Right hindlimb (tissue), 1 donor: ENCODE measurements at places on chromosomes 1 and 21.

- no peak for DNase-seq
Observed at GRCh38 chr1:205805082-205805711, 7.8 kb downstream of the SLC41A1 start.

DNA sequence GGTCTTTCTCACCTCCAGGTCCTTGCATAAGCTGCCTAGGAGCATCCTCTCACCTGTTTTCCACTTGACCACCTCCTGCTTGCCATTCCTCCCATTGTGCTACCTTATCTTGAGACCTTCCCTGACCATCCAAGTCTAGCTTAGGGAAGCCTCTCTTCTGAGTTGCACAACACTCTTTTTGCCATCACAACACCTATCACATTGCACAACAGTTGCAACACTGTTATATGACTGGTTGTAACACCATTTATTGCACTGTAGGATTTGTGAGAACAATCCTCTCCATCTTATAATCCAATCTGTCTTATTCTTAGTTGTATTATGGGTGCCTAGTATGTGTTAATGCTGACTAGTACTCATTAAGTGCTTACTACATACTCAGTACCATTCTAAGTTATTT is 488.7 kb downstream of the OMA1 start:
- no peak for DNase-seq

- no peak for DNase-seq
Observed at GRCh38 chr1:107247679-107248078, 106.8 kb downstream of the NTNG1 start.

- DNase-seq, result no peak
Observed at GRCh38 chr1:114467491-114467890, 43.5 kb downstream of the TRIM33 start.

- DNase-seq, result no peak
Observed at GRCh38 chr1:206449565-206449964, 20.7 kb upstream of the IKBKE start.

DNA sequence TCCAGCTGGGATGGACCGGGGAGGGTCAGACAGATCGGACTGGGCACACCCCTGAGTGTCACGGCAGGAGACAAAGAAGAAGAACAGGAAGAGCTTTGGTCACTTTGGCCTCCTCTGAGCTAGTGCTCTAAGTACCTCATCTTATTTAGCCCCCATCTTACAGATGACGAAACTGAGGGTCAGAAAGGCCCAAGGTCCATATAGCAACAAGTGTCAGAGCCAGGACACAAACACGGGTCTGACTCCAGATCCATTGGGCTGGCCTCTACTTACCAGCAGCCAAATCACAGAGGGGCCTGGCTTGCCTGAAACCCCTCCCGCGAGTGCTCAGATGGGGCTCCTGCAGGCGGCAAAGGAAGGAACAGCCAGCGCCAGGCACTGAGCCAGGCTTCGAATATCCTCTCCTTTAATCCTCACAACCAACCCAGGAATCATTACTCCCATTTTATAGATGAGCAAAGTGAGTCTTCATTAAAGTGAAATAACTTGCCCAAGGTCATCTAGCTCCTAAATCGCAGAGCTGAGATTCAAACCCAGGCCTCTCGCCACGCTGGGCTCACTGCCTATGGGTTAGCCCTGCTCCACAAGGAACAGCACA is 25.7 kb upstream of the SELENON start:
- DNase-seq, result no peak

- no peak for DNase-seq
Observed at GRCh38 chr1:112396653-112397471, 848 bp downstream of the CTTNBP2NL start.

GRCh38 chr1:70745199-70745598 is 302.4 kb downstream of the PTGER3 start:
- DNase-seq, result no peak

GRCh38 chr21:33947451-33948095 is 32.0 kb upstream of the ATP5PO start:
- DNase-seq, result peak; percentile 67

DNA sequence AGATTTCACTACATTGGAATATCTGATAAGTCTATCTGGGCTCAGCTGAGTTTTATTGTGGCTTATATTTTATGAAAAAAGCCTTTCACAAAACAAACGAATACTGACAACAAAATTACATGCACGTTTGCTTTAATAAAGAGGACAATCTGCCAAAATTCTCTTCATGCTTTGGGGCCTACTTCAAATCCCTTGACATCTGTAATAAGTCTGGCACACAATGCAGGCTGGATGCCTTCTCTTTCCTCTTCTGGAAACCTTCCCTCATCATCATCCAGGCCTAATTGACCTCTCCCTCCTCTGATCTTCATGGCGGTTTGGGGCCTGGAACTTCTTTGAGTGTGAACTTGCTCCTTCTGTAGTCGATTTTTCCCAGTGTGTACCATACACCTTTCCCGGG is 70.3 kb downstream of the MAP10 start:
- DNase-seq, result no peak

DNA sequence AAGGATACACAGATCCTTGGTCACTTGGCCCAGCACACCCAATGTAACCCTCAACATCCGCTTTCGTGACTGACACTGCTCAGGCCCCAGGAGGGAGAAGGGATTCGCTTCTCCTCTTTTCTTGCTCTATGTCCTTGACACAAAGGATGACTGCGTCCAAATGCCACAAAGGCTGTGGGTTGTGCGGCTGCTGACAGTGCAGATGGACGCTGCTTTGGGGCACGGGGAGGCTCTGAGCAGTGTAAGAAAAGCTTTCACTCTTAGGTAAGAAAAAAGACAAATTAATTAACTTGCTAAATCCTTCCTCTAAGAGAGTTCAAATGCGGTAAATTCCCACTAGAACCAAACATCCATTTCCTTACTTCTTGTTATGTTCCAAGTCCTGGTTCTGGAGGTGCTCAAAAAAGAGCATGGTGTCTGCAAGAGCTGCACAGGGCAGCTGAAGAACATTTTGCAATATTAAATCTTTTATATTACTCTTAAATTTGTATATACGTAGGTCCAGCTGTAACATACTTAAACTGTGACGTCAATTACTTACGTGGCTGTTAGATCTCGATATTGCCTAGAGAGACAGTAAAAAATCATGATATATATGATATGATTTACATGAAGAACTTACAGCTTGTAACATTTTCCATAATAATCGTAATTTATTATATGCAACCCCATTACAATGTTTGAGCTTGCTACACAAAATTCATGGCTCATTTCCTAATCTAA is 19.4 kb upstream of the EPHB2 start:
- DNase-seq, result no peak

- DNase-seq, result no peak
Observed at GRCh38 chr1:92730476-92730875, 54.4 kb downstream of the EVI5 start.

- no peak for DNase-seq
Observed at GRCh38 chr21:16797540-16797939, 715.3 kb upstream of the CXADR start.

DNA sequence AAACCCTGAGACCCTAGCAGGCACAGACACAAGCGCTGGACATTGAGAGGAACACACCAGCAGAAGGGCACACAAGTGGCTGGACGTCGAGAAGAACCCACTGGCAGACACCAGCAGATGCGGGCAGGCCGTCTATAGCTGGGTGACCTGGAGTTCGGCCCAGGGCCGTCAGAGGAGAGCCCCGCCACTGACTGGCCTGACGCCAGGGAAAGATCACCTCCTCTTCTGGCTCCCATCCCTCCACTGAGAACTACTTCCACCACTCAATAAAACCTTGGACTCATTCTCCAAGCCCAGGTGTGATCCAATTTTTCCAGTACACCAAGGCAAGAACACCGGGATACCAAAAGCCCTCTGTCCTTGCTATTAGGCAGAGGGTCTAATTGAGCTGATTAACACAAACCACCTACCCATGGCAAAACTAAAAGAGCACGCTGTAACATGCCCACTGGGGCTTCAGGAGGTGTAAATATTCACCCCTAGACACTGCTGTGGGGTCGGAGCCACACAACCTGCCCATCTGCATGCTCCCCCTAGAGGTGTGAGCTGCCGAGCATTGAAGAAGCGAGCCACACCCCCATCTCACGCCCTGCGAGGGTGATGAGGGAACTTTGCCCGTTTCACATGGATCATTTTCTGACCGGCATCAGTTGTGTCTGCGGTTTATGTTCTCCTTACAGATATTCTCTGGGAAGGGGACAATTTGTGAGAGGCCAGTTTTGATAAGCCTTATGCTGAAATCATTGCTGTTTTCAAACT is 104.8 kb downstream of the HLX start:
- peak; percentile 37 for DNase-seq

DNA sequence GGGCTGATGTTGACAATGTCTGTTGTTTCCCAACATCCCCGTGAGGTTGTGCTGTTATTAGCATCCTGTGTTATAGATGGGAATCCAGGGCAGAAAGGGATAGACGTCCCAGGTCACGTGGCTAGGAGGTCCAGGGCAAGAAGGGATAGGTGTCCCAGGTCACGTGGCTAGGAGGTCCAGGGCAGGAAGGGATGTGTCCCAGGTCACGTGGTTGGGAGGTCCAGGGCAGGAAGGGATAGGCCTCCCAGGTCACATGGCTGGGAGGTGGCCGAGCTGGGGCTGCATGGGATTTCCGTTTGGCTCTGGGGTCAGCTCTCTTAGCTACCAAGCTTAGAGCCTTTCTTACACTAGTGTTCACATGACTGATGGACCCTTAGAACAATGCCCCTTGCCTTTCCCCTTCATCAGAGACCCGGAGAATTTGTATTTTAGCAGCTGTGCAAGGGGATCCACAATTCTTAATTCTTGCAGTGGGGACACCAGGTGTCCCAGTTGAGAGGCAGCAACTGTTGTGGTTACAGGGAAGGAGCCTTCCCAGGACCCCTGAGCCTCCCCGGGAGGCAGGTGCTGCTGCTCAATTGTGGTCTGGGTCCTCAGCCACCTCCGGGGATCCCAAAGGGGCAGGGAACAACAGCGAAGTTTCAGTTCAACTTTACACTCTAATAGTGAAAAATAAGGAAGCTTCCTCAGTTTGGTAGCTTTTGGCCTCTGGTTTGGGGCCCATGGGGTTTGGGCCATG is 69.2 kb downstream of the UMODL1 start:
- no peak for DNase-seq

- no peak for DNase-seq
Observed at GRCh38 chr1:218772575-218772974, 401.1 kb upstream of the LYPLAL1 start.

GRCh38 chr1:163863731-163864130 is 542.0 kb downstream of the NUF2 start:
- no peak for DNase-seq

DNA sequence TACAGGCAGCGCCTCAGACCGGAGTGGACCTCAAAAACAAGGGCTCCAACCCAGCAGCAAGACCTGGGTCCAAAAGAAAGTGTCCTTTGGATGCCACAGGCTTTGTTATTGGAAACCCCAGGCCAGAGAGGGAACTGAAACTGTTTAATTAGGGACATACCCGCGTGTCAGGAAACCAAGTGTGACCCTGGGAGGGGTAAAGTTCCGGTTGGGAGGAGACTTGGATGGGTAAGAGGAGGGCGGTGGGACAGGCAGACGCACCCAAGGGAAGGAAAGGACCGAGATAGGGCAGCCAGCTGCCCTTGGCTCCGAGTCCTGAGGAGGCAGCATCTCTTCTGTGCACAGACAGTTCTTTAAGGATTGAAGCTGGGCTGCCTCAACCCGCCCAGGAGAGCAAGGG is 71.4 kb downstream of the CDC7 start:
- DNase-seq, result no peak

- DNase-seq, result peak; percentile 59
Observed at GRCh38 chr1:169060043-169060722, 46.3 kb upstream of the ATP1B1 start.

- DNase-seq, result peak; percentile 74
Observed at GRCh38 chr1:2073382-2074230, 23.4 kb downstream of the PRKCZ start.

DNA sequence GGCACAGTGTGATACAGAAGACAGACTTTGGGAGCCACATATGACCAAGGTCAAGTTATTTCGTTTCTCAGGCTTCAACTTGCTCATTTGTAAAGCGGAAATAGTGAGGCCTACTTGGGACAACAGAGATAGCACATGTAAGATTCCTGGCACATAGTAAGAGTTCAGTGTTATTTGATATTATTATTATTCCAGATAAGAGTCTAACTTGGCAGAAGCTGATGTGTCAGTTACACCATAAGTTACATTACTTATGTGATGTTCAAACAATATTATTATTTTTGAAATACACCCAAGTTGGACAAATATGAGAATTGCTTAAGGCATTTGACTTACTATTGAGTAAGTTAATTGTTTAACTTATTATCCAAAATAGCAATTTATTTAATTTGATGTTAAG is 10.2 kb upstream of the CYP4X1 start:
- DNase-seq, result no peak

DNA sequence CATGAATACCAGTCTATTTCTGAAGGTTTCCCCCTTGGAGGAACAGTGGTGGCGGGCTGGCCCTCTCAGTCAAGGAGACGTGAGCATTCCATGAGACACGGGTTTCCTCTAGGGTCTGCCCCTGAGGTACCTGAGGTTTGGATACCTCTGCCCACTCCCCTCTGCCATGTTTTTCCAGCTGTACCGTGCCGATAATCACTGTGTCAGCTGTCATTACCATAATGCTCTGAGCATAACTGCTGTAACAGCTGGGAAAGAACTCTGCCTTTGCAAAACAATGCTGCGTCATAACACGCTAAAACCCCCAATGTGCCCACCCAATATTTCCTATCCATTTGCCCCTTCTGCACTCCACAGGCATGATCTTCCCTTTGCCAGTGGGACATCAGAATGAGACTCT is 425.1 kb downstream of the KIF26B start:
- peak; percentile 6 for DNase-seq

- DNase-seq, result no peak
Observed at GRCh38 chr1:113768916-113769600, 9.8 kb upstream of the PHTF1 start.

DNA sequence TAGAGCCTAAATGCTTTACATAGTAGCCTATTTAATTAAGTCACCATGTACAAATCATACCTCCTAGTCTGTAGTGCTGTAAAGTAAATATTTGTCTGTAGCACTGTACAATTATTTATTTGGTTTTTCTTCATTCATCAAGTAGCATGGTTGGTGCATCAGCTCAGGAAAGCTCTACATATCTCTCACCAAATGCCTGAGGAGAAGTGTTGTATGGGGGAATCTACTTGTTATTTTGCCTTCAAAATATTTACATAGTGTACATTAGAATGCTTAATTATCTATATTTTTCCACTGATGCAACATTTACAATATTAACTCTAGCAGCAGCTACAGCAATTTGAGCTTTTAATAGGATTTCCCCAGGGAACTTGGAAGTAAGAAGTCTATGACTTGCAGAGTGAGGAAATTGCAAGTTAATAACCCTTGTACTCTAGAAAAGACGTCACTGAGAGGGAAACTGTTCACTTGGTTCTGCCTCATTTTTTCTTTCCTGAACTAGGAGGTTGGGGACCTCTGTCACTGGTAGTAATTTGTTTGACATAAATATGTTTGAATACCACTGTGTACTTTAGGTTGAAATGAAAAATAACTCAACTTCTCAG is 207.4 kb downstream of the PDE4B start:
- no peak for DNase-seq
